Umbilical cord (tissue), 2 donors: ENCODE measurements at places on chromosomes 3 and 15. TPM values are rescaled to one million over a fixed set of nuclear protein-coding genes. Genes with fewer than 3 reads are reported as not detected.
A peak's percentile ranks its signal among the peaks of the same experiment; 100 is the strongest.

DNA sequence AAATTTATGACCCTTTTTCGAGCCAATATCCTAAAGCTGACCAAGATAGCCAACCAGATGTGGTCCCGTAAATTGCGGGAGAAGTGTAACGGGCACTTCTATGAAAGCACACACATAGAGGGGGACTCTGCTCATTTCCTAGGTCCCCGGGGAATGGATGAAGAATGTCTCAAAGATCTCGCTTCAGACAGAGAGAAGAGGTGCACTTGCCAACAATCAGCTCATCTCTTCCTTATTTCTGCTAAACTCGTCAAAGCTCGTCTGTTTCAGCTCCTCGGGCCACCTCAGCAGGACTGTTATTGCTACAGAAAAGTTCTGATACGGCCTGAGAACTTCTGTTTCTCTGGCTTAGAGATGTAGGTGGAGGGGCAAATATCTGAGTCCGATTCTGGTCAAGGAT, 71.8 kb downstream of the TM2D3 start:
- DNase-seq: no peak

DNA sequence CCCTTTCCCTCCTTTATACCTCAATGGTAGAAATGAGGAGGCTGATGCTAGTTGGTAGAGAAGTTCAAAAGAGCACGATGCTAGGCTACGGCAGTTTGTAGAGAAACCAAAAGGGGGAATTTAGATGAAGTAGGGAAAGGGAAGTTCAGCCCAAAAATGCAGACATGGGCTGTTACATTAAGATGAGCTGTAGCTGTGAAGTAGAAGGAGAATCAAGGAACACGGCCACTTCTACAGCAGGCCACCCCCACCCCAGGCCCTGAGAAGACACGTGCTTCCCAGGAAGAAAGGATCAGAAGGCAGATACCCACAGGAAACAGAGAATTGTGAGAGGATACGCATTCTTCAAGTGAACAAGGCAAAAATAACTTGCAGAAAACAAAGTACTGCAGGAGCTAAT, 2.1 kb upstream of the PARP14 start:
- no peak for DNase-seq

Gene CCDC54
- total RNA-seq: 1.4 TPM

DNA sequence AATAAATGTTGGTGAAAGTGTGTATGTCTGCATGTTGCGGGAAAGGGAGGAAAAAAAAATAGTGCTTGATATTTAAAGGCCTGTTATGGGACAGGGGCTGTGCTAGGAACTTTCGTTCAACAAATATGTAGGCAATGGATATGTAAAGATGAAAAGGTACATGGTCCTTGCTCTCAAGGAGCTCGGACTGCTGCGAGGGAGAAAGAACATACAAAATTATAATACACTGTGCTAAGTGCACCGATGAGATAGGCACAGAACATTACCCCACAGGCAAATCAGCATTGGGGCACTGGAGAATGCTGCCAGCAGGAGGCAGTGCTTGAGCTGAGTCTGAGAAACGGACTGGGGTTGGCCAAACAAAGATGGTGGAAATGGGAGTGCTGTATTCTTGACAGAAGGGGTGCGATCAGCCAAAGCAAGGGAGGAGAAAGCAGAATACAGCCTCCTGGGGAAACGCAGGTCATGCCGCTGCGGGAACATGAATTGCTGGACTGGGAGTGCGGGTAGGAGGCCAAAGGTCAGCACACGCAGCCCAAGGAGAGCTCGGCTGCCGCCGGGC, 649 bp downstream of the C15orf40 start:
- DNase-seq: peak; percentile 64

Gene OCA2
- 41.2 TPM for total RNA-seq

GRCh38 chr3:66038384-66038725, 363 bp downstream of the MAGI1 start:
- no peak for DNase-seq

Gene SRPRB
- total RNA-seq: 57.5 TPM

GRCh38 chr3:4976109-4976508, 3.1 kb upstream of the BHLHE40 start:
- DNase-seq: peak; percentile 36

DNA sequence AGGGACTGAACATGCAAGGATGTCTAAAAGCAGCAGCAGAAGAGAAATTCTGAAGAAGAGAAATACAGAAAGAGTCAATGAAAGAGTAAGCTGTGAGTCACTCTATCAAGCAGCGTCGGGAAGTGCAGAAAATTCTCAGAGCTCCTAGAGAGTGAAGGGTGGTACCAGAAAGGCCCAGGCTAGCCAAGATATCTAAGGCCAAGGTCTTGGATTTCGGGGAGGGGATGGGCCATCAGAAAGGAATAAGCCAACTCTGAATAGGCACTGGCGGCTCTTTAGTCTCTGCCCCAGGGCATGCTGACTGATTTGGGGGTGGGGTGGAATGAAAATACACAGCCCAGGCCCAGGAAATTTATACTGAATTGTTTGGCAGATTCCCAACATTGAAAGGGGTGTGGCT, 70.8 kb downstream of the GPR156 start:
- peak; percentile 50 for DNase-seq
